ENCODE measurements at places on chromosomes 7 and 10.

DNA sequence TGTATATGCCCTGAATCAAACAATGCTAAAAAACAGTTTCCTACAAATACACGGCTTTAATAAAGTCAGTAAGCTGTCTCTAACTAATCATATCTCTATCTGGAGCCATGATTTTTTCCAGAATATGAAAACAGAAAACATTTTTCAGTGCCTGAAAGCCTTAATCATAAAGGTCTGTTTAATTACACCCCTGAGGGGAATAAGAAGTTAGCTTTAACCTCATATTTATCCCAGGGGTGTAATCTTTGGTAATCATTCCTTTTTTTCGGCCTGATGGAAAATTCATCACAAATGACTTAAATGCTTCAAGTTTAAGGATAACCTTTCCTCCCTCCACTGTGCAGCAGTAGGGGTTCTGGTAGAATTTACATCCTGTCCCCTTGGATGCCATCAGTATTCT is 124.2 kb downstream of the ATE1 start:
- DNase-seq = no peak

GRCh38 chr7:106568680-106569499 is 92.1 kb downstream of the CCDC71L start:
- no peak for DNase-seq

GRCh38 chr10:102394801-102395399 is 605 bp upstream of the NFKB2 start:
- DNase-seq = no peak

GRCh38 chr10:90745565-90745964 is 112.3 kb downstream of the HTR7 start:
- no peak for DNase-seq

- DNase-seq = no peak
These were observed 20.7 kb downstream of the ZNF107 start for GRCh38 chr7:64686493-64687184.

- no peak for DNase-seq
These were observed 43.8 kb downstream of the ITIH5 start for GRCh38 chr10:7622969-7623368.

- DNase-seq = no peak
These were observed 36.4 kb downstream of the FEZF1 start for GRCh38 chr7:122268101-122268500.

- no peak for DNase-seq
These were observed 314.3 kb upstream of the ZMIZ1 start for GRCh38 chr10:78754269-78755062.

DNA sequence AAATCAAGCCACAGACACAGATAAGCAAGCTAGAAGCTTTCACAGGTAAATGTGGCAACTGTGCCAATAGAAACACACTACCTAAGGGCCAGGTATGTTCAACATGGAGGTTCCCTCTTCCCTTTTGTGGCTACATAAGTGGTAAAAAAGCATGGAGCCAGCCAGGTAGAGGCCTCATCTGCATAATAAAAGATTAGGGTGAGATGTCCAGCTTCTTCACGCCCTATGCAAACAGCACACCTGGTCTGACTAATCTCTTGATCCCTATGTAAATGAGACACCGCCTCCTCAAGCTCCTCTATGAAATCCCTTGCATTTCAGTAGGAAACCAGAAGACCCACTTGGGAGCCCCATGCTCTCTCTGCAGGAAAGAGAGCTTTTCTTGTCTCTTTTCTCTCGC is 282.2 kb downstream of the NEBL start:
- DNase-seq = no peak

DNA sequence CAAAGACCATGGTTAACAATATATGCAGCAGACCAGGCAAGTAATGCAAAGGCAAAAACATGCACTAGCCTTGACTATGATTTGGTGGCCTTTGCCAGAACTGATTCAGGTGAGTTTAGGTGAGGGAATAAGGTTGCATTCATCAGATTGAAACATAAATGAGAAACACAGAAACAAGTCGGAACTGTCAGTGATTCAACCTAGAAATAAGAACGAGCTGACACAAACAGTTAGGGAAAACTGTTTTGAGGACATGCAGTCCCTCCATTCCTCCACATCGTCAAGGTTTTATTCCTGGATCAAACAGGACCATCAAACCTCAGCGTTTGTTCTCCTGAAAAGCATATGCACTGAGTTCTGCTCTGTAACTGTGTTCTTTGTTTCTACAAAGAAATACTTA is 1.8 kb downstream of the ZNF248 start:
- no peak for DNase-seq

DNA sequence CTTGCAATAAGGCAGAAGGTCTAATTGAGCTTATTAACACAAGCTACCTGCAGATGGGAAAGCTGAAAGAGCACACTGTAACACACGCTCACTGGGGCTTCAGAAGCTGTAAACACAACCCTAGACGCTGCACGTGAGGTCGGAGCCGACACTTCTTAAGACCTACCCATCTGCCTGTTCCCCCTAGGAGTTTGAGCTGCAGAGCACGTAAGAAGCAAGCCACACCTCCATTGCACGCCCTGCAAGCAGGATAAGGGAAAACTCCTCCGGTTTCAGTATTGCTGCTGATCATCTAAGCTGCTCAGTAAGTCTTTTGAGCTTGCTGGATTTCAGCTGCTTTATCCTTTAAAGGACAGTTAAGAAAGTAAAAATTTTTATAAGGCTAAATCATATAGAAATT is 244.0 kb upstream of the ZWINT start:
- no peak for DNase-seq

DNA sequence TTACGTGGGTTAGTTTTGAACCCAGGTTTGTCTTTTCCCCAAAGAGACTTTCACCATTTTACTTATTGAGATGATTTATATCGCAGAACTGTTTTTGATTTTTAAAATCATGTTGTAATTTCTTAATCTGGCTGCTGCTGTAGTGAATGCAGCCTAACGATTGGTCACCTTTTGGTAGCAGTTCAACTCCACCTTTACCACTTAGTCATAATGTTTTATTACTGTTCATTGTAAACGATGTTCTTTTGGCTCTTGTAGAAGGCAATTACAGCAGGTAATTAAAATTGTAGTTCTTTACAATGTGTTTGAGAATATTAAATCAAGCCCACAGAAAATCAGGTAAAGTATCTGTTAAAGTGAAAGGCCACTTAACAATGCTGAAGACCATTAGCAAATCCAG is 531.1 kb downstream of the SDK1 start:
- no peak for DNase-seq

DNA sequence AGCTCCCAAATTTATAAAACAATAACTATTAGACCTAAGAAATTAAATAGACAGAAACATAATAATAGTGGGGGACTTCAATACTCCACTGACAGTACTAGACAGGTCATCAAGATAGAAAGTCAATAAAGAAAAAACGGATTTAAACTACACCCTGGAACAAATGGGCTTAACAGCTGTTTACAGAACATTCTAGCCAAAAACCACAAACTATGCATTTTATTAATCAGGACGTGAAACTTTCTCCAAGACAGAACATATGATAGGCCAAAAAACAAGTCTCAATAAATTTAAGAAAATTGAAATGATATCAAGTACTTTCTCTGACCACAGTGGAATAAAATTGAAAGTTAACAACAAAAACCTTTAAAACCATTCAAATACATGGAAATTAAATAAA is 46.4 kb downstream of the ZNF680 start:
- DNase-seq = no peak

DNA sequence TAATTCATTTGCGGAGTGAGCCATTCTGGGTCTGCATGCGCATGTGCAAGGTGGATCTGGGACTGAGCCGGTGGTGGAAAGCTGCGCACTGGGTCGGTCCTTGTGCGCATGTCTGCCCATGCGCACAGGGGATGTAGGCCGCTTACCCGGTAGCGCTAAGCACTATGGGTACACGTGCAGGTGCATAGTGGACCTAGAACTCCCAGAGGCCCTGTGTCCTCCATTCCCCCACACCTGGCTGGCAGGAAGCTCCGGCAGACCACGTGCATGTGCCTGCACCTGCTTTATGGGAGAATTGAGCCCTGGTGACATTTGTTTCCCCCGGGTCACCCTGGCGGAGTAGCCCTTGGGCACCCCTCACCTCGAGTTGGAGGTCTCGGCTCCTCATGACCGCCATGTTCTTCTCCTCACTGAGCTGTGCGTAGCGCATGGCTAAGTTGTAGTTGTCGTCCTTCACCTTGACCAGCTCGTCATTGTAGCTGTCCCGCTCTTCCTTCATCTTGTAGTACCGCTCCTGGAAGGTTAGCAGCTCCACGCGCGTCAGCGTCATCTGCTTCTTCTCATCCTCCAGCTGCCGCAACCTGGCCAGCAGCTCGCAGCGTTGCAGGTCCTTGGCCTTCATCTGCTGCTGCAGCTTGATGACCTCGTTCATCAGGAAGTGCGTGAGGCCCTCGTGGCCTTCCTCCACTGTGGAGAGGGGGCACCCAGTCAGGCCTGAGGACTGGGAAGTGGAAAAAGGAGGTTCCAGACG is 99.6 kb downstream of the CARD11 start:
- DNase-seq = no peak

GRCh38 chr7:44447874-44448425 is 42.5 kb downstream of the NUDCD3 start:
- DNase-seq = no peak

GRCh38 chr7:148575640-148576411 is 14.7 kb upstream of the C7orf33 start:
- no peak for DNase-seq

DNA sequence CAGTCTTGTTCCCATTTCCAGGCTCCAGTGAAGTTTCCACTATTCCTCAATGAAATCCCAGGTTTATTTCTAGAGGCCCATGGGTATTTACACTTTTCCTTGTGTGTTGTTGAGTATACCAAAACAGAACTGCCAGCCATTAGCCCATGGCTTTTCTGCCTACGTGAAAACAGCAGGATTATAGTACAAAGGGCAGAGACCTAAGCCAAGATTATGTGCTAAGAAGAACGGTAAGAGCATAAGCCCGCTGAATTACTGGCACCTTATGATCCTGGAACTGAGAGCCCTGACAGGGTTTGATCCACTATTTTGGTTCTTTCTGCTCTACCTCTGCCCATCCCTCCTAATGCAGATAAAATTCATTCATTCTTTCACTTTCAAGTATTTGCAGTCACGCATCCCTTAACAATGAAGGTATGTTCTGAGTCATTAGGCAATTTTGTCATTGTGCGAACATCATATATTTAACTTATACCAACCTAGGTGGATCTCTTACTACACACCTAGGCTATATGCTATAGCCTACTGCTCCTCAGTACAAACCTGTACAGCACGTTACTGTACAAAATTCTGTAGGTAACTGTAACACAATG is 16.0 kb downstream of the SEMA3C start:
- DNase-seq = no peak

- no peak for DNase-seq
These were observed 265.2 kb upstream of the CSTF2T start for GRCh38 chr10:51964630-51965029.

GRCh38 chr7:75072981-75073283 is 670 bp downstream of the RCC1L start:
- DNase-seq = no peak

DNA sequence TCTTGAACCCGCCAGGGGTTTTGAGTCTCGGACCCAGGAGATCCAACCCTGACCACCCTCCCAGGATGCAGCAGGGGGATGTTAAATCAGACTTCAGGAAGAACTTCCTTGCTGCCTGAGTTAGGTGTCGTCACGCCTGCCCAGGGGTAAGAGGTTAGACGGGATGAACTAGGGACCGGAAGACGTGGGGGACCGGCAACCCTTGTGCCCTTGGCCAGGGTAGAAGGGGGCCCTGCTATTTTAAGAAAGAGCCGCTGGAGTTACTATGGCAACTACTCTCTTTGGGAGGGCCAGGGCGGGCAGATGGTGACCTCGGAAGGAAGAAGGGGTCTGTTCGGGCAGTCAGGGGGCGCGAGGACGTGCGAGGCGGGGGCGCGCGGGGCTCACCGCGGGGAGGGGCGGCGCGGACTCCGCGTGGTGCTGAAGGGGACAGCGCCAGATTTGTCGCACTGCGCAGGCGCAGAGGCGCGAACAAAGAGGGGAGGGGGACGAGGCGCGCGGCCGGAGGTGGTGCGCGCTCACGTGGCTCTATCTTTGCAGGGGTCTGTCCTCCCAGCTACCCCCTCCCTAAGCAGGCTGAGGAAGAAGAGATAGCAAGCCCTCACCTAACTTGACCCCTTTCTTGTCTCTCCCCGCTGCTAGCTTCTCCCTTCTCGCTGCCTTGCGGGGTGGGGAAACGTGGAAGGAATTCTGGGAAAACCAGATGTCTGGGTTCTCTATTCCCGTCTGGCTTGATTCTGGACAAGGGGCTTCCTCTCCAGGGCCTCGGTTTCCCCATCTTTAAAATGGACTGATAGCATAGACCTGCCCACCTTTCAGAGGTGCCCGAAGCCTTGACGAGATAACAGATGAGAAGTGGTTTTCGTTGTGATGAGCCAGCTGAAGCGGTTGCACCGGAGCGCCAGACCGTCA is 940 bp upstream of the PSD start:
- no peak for DNase-seq

GRCh38 chr7:10998996-10999757 is 25.5 kb downstream of the PHF14 start:
- DNase-seq = no peak

DNA sequence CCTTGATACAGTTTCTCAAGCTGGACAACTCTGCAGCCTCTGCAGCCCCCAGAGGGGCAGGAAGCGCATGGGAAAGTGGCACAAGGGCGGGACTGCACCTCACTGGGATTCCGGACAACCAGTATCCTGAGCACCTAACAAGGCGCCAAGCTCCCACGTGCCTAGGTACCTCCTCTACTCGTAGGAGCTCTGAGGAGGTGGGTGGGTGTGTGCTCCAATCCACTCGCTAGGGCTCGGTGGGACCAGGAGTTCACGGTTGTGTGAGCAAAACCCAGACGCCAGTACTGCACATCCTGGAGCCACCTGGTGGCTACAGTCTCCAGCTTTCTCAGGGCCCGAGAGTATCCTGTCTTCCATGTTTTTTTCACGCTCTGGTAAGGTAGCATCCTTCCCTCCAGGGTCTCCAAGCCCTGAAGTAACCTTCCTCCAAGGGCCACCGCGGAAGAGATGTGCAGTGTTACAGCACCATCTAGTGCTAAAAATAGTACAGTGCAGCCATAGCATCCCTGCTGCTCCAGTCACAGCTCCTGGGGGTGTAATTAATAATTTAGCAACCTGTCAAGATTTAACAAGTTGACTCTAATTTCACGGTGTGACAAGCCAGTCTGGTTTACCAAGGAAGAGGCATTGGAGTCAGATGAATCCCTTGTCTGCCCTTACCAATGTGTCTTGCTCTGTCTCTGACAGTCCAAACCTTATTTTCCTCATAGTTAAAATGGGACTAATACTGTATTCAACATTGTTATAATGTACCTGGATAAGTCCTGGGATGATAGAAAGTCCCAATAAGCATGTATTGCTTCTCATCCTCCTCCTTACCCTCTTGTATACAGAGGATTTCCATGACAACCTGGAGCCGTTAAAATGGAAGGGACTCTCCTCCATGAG is 70.4 kb downstream of the HERPUD2 start:
- no peak for DNase-seq

Data from esophagus squamous epithelium (tissue), 5 donors.